ENCODE measurements at places on chromosomes 3 and 15.

GRCh38 chr15:59543721-59544547 is 67.6 kb upstream of the GCNT3 start:
- DNase-seq = no peak

- no peak for DNase-seq
Measured at GRCh38 chr3:110944782-110945181, 126.8 kb upstream of the NECTIN3 start.

DNA sequence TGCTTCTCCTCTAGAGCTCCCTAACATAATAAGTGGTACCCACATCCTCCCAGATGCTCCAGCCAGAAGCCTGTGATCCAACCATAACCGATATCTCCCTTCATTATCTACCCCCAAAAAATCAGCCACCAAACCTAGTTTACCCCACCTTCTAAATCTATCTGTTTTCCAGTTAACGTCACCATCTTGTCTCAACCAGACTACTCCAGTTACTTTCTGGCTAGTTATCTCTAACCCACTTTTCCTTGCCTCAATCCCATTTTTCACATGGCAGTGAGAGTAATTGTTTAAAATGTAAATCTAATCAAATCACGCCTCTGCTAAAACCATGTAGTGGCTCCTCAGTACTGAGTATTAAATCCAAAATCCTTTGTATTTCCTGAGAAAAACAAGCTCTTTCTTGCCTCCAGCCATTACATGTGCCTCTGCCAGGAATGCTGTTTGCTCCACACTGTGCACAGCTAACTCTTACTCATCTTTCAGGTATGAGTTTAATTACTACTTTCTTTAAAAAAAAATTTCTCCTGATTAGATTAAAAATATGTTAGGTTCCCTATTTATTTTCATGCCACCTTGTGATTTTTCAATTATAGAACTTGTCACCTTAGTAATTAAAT is 15.4 kb downstream of the CCDC54 start:
- peak; percentile 50 for DNase-seq

GRCh38 chr15:90837094-90837493 is 31.3 kb upstream of the FURIN start:
- DNase-seq = no peak

DNA sequence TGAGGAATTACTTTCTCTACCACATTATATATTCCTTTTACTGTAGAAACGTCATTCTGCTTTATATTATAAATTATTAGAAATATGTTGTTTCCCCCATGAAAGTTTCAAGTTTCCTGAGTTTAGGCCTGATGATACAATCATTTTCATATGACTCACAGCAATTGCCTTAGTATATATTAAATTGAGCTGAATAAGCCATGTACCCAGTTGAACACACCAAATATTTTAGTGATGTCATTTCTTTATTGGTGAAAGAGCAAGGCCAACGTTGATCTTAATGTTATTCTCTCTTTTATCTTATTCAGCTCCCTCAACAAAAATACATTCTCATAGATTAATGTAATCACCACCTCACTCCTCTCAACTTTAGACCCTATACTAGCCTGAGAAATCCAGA is 30.8 kb downstream of the B3GNT5 start:
- DNase-seq = no peak

DNA sequence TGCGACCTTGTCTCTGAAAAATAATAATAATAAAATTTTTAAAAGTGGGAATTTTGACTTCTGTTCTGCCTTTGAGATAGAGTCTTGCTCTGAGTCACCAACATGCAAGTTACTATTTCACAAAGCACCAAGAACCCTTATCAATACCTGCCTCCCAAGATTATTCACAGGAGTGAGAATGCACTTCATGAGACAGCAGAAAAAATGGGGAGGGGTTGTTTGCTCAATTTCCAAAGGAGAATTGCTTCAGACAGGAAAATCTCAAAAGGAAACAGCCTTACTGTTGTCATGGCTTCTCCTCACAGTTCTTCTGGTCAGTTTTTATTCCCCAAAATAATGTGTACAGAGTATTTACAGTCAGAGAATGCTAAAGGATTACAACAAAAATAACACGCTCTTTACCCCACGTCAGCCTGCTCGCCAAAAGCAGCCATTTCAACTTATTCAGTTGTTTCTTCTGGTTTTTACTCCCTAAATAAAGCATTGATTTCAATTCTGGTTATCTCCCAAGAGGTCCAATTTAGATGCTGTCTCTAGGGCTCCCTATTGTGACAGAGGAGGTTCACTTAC is 89.0 kb downstream of the PPCDC start:
- DNase-seq = no peak

GRCh38 chr3:121574449-121574848 is 6.7 kb downstream of the ARGFX start:
- DNase-seq = no peak

GRCh38 chr3:64055076-64055475 is 31.8 kb upstream of the PSMD6 start:
- DNase-seq = no peak

GRCh38 chr3:28069438-28069837 is 172.0 kb upstream of the CMC1 start:
- DNase-seq = no peak

- no peak for DNase-seq
Measured at GRCh38 chr3:159770998-159771397, 217.6 kb upstream of the IL12A start.

DNA sequence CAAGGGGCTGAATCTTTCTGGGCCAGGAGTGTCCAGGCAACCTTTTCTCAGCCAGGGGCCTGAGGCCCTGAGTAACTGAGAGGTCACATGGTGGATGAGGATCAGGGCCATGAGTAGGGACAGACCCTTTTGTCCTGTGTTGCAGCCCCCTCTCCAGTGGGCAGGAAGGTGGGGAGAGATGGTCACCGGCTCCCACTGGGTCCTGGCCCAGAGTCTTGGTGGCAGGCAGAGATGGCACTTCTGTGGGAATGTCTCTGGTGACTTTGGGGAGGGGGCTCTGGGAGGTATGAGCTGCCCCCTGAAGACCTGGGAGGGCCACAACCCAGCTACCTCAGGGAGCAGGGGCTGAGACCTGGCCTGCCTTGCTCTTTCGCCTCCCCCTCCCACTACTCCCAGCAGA is 6.8 kb downstream of the ESYT3 start:
- DNase-seq = no peak

DNA sequence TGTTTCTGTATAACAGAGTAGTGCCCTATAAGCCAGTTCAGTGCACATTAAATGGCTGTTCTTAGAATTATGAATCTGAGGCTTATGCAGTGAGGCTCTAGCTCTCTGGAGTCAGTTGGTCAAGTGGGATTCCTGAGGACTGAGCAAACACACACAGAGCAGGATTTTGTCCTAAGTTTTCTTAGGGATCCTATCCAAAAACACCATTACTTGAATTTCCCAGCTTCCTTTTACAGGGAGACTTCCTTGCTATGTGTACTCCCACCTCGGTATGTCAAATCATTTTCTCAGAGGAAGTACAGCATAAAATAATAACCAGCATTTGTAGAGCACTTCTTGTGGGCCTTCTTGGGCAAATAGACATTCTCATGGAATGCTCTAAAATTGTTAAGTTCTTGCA is 63.1 kb upstream of the GOLGA6B start:
- DNase-seq = peak; percentile 5

GRCh38 chr3:123083383-123084124 is 16.7 kb downstream of the PDIA5 start:
- DNase-seq = no peak

- no peak for DNase-seq
Measured at GRCh38 chr15:26631894-26632293, 141.0 kb downstream of the GABRB3 start.

DNA sequence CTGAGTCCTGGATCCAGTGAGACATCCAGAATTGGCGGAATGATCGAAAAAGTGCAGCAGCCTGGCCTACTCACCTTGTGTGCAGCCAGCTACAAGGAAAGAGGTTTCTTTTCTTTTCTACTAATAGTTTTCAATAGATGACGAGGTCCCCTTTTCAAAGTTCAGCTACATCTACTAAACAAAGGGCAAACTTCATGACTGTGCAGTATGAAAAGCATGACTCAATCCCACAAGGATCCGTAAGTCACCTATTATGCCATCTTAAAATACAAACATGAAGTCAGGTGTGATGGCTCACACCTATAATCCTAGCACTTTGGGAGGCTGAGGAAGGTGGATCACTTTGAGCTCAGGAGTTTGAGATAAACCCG is 16.7 kb downstream of the MIX23 start:
- no peak for DNase-seq

DNA sequence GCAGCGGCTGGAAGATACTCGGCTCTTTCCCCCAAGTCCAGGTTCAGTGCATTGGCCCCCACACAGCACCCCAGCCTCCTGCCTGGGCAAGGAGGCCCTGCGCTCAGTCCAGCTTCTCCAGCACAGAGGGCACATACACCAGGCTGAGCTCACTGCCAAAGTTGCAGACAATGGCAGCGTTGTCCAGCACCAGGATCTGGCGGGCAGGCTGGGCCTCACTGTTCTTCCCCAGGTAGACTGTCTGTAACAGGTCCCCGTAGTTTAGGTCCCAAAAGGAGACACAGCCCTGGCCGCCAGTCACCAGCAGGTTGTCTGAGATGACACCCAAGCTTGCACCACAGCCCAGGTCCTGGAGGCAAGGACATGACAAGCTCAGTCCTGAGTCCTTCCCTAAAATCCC is 32.9 kb downstream of the PTPN23 start:
- no peak for DNase-seq

GRCh38 chr3:149234671-149235245 is 13.1 kb upstream of the CP start:
- DNase-seq = no peak

GRCh38 chr15:100863796-100864267 is 15.8 kb upstream of the ALDH1A3 start:
- no peak for DNase-seq

Measured in amniotic stem cell (primary cell).